Heart right ventricle (tissue), 16 donors: ENCODE measurements at places on chromosomes 5 and 9.

GRCh38 chr5:5613261-5613990, 190.9 kb downstream of the ICE1 start:
- DNase-seq = no peak

DNA sequence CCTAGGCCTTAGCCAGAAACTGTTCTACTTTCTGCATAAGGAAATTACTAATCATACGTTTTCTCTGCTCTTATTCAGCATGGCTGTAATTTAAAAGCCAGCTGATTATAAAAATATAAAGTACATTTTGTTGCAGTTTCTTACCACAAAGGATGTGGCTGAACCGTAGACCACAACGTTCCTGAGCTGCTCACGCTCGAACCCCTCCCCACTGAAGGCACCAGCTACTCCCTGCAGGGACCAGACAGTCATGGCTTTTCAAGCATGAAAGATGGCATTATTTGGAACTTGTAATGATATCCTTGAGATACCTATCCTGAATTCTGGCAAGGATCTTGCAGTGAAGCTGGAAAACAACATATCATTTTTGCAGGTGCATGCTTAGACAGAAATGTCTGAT, 91.8 kb upstream of the DMRT1 start:
- DNase-seq = no peak

GRCh38 chr5:42807722-42808447, 3.8 kb downstream of the SELENOP start:
- no peak for DNase-seq

GRCh38 chr5:15391704-15392397, 108.1 kb upstream of the FBXL7 start:
- DNase-seq = no peak
